MM.1S (cell line): ENCODE measurements at places on chromosomes 16 and 17.

GRCh38 chr17:55774846-55775271 is 24.0 kb downstream of the PCTP start:
- H3K27me3 ChIP-seq, result no peaks in the 10 kb centered on the region
- no peak for DNase-seq
- no peaks in the 10 kb centered on the region for H3K36me3 ChIP-seq
- H3K4me3 ChIP-seq, result no peak overlapping the region

- no peaks in the 10 kb centered on the region for H3K4me1 ChIP-seq
- H3K27ac ChIP-seq, result no peak overlapping the region
- no peak overlapping the region for H3K4me3 ChIP-seq
- DNase-seq, result no peak
- H3K36me3 ChIP-seq, result no peaks in the 10 kb centered on the region
Observed at GRCh38 chr17:19348081-19348650, 14.4 kb downstream of the B9D1 start.

GRCh38 chr16:79598348-79599181 is 2.0 kb downstream of the MAF start:
- peak; percentile 28 for DNase-seq
- peak overlapping the region; percentile 79 for H3K4me3 ChIP-seq
- H3K36me3 ChIP-seq, result 0 out of 2 replicates have a peak, but pooled peaks cover 7% of the 10 kb centered on the region
- H3K27ac ChIP-seq, result peak overlapping the region; percentile 79

- no peaks in the 10 kb centered on the region for H3K4me1 ChIP-seq
- no peaks in the 10 kb centered on the region for H3K27me3 ChIP-seq
- no peak overlapping the region for H3K27ac ChIP-seq
- H3K36me3 ChIP-seq, result no peaks in the 10 kb centered on the region
- no peak overlapping the region for H3K4me3 ChIP-seq
Observed at GRCh38 chr17:2613089-2613808, 19.8 kb downstream of the PAFAH1B1 start.

DNA sequence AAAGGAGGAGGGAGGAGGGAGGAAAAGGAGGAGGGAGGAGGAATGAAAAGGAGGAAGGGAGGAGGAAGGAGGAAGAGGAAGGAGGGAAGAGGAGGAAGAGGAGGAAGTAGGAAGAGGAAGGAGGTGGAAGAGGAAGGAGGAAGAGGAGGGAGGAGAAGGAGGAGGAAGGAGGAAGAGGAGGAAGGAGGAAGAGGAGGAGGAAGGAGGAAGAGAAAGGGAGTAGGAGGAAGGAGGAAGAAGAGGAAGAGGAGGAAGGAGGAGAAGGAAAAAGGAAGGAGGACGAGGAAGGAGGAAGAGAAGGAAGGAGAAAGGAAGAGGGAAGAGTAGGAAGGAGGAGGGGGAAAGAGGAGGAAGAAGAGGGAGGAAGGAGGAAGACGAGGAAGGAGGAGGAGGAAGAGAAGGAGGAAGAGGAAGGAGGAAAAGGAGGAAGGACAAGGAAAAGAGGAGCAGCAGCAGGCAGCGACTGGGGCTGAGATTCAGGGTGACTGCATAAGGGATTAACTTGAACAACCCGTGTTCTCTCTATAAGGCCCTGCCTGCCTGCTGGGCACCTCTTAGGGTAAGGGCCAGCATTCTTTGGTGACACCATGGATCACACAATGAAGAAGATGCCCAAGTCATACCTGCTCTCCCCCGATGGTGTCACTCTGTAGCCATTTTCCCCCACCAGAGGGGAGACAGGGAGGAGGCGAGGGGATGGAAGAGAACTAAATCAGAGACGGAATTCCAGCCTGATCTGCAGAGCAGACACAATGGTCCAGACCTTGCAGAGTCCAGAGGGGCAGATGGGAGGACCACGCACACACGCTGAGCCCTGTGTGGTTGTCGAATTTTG is 1.4 kb upstream of the IL34 start:
- H3K27ac ChIP-seq, result no peak overlapping the region
- H3K27me3 ChIP-seq, result no peaks in the 10 kb centered on the region
- no peaks in the 10 kb centered on the region for H3K4me1 ChIP-seq
- H3K4me3 ChIP-seq, result no peak overlapping the region

DNA sequence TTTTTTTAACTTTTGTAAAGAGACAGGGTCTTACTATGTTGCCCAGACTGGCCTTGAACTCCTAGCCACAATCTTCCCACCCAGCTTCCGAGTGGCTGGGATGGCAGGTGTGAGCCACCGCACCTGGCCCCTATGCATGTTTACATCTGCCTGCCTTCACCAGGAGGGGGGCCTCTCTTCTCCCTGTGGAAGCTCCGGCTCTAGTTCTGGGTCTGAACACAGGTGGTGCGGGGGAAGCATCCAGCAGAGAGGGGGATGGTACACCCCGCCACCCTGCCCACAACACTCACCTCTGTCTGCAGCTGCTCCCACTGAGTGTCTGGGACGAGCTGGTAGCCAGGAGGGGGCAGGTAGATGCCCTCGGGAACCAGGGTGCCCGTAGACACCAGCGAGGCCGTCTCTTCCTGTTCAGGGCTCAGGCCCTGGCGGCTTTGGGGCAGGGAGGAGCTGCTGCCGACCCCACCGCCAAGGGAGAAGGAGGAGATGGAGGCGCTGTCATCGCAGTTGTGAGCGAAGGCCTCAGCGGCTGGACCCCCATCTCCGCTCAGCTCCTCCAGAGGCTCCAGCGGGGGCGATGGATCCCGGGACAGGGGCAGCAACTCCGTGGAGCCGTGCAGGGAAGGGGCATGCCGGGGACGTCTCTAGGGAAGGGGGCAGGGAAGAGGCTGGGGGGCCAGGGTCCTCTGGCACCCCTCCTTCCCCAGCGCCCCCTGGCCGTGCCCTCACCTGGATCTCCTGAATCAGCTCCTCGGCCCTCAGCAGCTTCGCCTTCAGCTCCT is 10.9 kb downstream of the RABEP2 start:
- H3K27me3 ChIP-seq, result no peaks in the 10 kb centered on the region
- H3K4me1 ChIP-seq, result no peaks in the 10 kb centered on the region
- no peak overlapping the region for H3K4me3 ChIP-seq
- no peaks in the 10 kb centered on the region for H3K36me3 ChIP-seq
- H3K27ac ChIP-seq, result no peak overlapping the region
- no peak for DNase-seq

- peak within 1 kb of the TSS; percentile 53; the same call in 1 of the 2 replicates for H3K27ac ChIP-seq
- no peaks in the 10 kb centered on the region for H3K27me3 ChIP-seq
- H3K36me3 ChIP-seq, result no peaks in the 10 kb centered on the region
- H3K4me3 ChIP-seq, result peak within 1 kb of the TSS; percentile 67
Observed at GRCh38 chr17:58692239-58693055, at the start of gene RAD51C. RAD51C (plus strand) TSS chr17:58692602; CDS start chr17:58692644, 42 bp downstream.

DNA sequence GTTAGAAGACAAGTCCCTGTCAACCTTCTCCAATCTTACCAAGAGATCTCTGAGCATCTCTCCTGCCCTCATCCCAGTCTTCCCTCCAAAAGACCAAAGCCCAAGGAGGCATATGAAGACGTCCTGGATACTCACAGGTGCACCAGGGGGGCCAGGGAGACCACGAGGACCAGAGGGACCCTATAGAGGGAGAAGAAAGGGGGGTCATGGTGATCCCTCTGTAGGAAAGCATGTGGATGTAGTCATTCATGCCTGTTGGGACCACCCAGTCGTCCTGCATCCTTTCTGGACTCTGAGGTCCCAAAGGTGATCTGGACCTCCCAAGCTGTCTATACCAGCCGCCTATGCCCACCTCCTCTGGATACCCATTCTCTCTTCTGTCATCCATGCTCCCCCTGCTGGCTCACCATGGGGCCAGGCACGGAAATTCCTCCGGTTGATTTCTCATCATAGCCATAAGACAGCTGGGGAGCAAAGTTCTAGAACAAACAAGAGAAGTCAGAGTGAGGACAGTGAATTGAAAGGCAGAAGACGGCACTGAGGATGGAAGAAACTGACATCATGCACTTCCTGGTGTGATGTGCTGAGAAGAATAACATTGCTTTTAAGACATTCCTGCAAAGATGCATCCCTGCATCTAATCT is 3.3 kb downstream of the COL1A1 start:
- DNase-seq, result peak; percentile 51
- no peak overlapping the region for H3K4me3 ChIP-seq
- H3K27me3 ChIP-seq, result peaks cover 66% of the 10 kb centered on the region
- no peaks in the 10 kb centered on the region for H3K36me3 ChIP-seq
- H3K4me1 ChIP-seq, result peaks cover 4% of the 10 kb centered on the region; the same call in 1 of the 2 replicates

GRCh38 chr17:73820686-73821448 is 176.6 kb upstream of the SDK2 start:
- no peak for DNase-seq
- H3K4me3 ChIP-seq, result no peak overlapping the region
- no peak overlapping the region for H3K27ac ChIP-seq
- no peaks in the 10 kb centered on the region for H3K4me1 ChIP-seq
- H3K36me3 ChIP-seq, result no peaks in the 10 kb centered on the region

- DNase-seq, result no peak
- H3K4me3 ChIP-seq, result no peak overlapping the region
- no peaks in the 10 kb centered on the region for H3K27me3 ChIP-seq
- H3K27ac ChIP-seq, result no peak overlapping the region
- no peaks in the 10 kb centered on the region for H3K36me3 ChIP-seq
Observed at GRCh38 chr16:1458977-1459341, 14.6 kb upstream of the CCDC154 start.

GRCh38 chr16:79850348-79850747 is 249.8 kb upstream of the MAF start:
- H3K27me3 ChIP-seq, result no peaks in the 10 kb centered on the region
- DNase-seq, result no peak
- H3K27ac ChIP-seq, result no peak overlapping the region
- H3K36me3 ChIP-seq, result no peaks in the 10 kb centered on the region
- no peaks in the 10 kb centered on the region for H3K4me1 ChIP-seq
- no peak overlapping the region for H3K4me3 ChIP-seq

GRCh38 chr16:29891525-29892457 is 7.6 kb downstream of the SEZ6L2 start:
- no peaks in the 10 kb centered on the region for H3K4me1 ChIP-seq
- DNase-seq, result no peak
- H3K27me3 ChIP-seq, result peaks cover 40% of the 10 kb centered on the region
- no peak overlapping the region for H3K4me3 ChIP-seq
- H3K36me3 ChIP-seq, result no peaks in the 10 kb centered on the region

DNA sequence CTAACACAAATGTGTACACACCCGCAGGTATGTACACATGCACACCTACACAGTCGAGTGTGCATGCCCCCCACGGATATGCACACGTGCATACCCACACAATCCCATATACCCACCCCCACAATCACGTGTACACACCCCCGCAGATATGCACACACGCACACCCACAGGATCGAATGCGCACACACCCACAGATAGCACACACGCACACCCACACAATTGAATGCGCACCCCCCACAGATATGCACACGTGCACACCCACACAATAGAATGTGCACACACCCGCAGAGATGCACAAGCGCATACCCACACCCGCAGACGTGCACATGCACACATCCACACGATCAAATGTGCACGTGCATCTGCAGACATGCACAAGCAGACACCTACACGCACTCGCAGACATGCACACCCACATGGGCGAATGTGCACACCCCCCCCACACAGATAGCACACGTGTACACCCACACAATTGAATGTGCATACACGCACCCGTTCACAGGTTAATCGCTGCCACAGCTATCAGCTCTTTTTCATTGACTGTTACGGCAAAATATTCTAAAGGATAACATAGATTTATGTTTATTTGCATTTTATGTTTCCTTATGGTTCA is 10.8 kb downstream of the ZNF750 start:
- no peaks in the 10 kb centered on the region for H3K4me1 ChIP-seq
- no peak for DNase-seq
- no peaks in the 10 kb centered on the region for H3K36me3 ChIP-seq
- H3K27ac ChIP-seq, result no peak overlapping the region
- H3K4me3 ChIP-seq, result no peak overlapping the region

DNA sequence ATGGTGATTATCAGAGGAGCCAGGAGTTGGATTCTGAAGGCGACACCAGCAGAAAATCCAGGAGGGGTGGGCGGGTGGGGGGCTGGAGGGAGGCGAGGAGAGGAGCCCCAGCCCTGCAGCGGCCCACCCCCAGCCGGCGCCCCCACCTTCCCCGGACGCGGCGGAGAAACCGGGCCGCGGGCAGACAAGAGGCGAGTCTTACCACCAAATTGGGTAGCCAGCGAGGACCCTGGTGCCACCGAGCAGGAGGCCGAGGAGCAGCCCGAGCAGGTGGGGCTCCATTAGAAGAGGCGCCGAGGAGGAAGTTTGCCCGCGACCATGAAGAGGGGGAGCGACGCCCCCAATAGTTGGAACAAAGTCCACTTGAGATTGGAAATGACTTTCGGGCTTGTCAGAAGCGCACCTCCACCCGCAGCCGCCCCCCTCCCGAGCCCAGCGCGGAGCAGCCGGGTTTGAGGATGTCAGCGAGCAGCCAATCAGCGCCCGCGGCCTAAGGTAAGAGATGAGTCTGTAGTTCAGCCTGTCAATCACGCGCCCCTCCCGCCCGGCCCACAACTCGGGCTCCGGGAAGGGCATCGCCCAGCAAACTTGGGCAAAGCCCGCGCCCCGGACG is at the start of gene WNT3:
TSS of gene WNT3 (minus strand) at position 377 of the 613 bp plus-strand sequence. CDS start at position 282, 95 bp downstream.
- H3K27ac ChIP-seq, result no peak within 1 kb of the TSS
- no peaks in the 10 kb centered on the region for H3K36me3 ChIP-seq

- H3K4me3 ChIP-seq, result peak overlapping the region; percentile 85
- no peaks in the 10 kb centered on the region for H3K27me3 ChIP-seq
- H3K4me1 ChIP-seq, result peaks cover 18% of the 10 kb centered on the region
Observed at GRCh38 chr16:4613636-4614570, 785 bp downstream of the UBALD1 start.

GRCh38 chr16:77662246-77662645 is 60.1 kb upstream of the NUDT7 start:
- DNase-seq, result no peak
- H3K27ac ChIP-seq, result no peak overlapping the region
- H3K4me3 ChIP-seq, result no peak overlapping the region
- no peaks in the 10 kb centered on the region for H3K4me1 ChIP-seq

DNA sequence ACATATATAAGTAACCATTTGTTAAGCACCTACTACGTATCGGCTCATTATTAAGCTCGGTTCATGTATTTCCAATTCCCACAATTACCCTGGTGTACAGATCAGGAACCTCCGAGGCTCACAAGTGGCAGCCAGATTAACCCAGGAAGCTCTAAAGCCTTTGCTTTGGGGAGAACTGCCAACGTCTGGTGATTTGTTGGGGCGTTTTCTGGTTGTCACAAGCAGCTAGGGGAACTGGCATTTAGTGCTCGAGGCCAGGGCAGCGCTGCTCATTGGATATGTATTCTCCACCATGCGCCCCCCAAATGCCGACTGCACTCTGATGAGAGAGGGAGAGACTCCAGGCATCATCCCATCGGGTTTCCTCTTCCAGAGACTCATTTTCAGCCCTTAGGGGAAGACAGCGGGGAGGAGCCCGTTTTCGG is 541 bp downstream of the ZNF18 start:
- no peaks in the 10 kb centered on the region for H3K36me3 ChIP-seq
- peak overlapping the region; percentile 86 for H3K4me3 ChIP-seq
- H3K27ac ChIP-seq, result peak overlapping the region; percentile 80; the same call in 1 of the 2 replicates
- no peaks in the 10 kb centered on the region for H3K4me1 ChIP-seq
- DNase-seq, result peak; percentile 76
- H3K27me3 ChIP-seq, result no peaks in the 10 kb centered on the region
